ENCODE measurements at places on chromosomes 11 and 22.

DNA sequence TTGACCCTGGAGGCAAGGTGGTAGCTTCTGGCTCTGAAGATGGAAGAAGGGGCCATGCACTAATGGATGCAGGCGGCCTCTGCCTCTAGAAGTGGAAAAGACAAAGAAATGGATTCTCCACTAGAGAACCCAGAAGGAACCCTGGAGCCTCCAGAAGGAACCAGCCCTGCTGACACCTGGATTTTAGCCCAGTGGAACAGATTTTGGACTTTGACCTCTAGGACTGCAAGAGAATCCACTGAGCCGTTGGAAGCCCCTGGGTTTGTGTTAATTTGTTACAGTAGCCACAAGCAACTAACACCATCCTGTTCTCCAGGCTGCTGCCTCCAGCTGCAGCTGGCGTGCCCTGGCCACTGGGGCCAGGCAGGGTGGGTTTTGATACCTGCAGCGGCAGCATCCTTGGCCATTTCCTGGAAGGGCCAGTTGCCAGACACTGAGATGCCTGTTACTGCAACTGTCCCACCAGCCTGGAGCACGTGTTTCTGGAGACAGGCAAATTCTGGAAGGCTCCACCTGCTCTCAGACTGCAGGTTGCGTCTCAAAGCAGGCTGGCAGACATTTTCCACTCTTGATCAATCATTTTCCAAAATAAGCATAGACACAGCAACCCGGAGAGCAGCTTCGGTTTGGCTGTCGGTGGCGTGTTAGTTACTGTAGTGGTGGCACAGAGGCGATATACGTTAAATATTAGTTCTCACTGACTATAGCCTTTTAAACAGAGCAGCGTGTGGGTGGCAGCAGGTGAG, 76.8 kb upstream of the PARVG start:
- no peak for DNase-seq

DNA sequence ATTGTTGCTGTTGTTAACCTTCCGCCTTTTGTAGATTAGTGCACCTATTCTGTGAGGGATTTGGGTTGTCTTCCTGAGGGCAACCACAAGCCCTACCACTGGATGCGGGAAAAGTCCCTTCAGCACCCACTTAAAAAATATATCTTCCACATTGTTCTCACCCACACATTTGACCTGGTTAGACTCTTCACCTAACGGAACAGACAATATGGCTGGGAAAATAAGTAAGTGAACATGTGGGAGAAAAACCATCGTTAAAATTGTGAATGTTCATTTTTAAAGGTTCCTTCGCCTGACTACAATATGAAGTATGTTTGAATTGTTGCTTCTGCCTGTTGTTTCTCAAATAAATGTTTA, 72.0 kb upstream of the MPEG1 start:
- DNase-seq, result no peak

DNA sequence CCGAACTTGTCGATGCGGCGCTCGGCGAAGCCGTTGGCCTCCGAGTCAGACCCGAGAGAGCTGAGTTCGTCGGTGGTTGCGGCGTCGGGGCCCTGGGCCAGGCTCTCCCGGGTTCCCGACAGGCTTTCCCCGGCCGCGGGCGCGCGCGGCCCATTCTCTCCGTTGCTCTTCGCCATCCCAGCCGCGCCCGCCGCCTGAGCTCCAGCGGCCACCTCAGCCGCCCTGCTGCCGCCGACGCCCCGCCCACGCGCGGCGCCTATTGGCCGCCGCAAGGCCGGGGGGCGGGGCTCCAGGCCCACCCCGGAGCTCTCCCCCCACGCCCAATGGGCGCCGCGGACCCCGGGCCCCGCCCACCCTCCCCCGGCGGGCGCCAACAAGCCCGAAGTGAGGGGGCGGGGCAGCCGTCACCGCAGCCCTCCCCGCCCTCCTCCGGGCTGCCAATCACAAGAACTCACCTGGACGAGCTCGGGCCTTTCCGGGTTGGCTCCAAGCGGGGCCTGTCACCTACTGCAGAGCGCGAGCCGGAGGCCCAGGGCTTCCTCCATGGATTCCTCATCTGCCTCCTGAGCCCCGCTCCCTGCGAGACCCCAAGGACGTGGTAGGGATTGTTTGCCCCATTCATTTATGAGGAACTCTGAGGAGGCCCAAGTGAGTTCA, at the start of gene TBC1D10A:
TSS of gene TBC1D10A (minus strand) at position 236 of the 657 bp plus-strand sequence. CDS start at position 176, 60 bp downstream.
- DNase-seq, result peak; percentile 91

GRCh38 chr11:72723508-72723907, 28.7 kb downstream of the ARAP1 start:
- no peak for DNase-seq

All from T-helper 2 cell treated with Interferon-gamma antibody and Interleukin-4, amounts not matched to agents 5 μg/mL and 100 μg/mL, for 36 hours (primary cell).